ENCODE measurements at places on chromosomes 12 and 14.

DNA sequence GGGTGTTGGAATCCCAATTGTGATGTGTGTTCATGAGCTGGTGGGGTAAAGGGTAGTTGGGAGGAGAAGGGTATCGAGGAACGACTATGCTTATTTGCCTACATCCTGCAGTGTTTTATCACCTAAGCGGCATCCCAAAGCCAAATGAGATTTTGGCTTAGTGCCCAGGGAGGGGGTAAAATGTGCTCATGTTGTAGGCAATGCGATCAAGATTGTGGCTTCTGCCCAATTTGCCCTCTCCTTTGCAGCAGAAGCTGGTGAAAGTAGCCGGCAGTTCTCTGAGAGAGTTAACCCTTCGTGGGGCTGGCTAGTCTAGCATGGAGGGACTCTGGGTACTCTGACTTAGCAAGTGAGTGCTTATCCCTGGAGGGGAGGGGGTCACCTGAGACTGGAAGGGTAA is 753 bp downstream of the RPH3A start:
- no peak for DNase-seq

DNA sequence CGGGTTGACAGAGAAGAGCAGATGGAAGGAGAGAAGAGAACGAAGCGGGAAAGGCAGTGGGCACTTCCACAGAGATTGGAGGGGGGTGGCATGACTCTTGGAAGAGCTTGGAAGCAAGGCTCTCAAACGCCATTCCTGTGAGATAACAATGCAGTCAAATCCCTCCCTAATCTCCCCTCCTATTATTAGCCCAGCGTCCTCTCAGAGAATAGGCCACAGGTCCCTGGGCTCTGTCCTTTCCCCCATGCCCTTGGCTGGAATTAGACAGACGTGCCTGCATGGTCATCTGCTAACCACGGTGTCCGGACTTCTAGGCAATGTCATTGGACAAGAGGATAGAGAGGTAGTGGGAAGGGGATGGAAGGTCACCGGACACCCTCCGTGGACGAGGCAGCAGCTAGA is 8.0 kb upstream of the MYH7 start:
- DNase-seq, result no peak

- DNase-seq, result no peak
These were observed 30.7 kb downstream of the OTOGL start for GRCh38 chr12:80129895-80130530.

DNA sequence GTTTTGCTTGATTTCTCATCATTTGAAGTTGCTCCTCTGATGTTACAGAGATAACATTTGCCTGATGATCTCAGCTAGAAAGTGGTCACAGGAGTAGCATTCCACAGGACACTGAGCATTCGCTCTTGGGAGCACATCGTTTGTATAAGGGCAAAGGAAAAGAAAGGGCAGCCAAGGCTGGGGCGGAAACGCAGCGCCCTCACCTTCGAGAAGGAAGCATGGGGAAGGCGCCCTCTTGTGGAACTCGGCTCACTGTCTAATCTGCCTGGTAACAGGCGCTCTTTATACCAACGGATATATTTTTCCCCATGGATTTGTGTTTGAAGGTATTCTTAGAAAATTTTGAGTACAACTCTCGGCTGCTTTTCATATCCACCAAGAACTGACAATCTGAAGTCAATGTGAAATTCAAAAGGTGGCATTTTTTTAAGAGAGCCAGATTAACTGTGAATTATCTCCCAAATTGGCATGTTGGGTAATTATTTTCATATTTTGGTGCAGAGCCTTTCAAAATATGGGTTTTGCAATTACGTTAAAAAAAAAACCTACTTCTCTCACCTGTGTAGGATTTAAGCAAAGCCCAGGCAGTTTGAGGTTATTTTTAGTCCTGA is 172.7 kb downstream of the CAND1 start:
- DNase-seq, result no peak

DNA sequence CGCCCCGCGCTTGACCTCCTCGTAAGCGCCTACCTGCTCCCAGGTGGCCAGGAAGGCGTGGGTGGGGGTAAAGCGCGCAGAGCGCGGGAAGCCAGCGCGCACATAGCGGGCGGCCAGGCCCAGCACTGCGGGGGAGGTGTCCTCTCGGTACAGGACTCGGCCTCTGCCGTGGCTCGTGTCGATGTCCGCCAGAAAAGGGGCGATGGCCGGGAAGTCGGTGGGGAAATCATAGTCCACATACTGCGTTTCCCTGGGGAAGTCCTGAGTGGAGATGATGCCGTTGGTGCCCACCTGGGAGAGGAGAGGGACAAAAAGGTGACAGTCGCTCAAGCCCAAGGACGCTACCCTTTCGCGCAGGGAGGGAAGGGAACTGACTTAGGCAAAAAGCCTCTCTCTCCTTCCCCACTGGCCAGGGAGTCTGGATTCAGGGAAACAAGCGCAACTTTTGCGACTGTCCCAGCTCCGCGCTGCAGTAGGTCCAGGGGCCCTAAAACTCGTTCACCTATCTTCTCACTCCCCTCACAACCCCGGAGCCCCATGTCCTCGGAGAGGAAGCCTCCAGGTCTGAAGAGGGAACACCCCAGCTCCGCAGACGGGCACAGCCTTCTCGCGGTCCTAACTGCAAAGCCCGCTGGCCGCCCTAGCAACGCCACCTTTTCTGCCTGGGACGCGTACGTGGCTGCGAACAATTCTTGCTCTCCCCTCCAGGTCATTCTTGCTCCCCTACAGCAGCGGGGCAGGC is 815 bp downstream of the NID2 start:
- DNase-seq, result no peak

- no peak for DNase-seq
These were observed 121.3 kb upstream of the NUDT4 start for GRCh38 chr12:93256256-93256969.

DNA sequence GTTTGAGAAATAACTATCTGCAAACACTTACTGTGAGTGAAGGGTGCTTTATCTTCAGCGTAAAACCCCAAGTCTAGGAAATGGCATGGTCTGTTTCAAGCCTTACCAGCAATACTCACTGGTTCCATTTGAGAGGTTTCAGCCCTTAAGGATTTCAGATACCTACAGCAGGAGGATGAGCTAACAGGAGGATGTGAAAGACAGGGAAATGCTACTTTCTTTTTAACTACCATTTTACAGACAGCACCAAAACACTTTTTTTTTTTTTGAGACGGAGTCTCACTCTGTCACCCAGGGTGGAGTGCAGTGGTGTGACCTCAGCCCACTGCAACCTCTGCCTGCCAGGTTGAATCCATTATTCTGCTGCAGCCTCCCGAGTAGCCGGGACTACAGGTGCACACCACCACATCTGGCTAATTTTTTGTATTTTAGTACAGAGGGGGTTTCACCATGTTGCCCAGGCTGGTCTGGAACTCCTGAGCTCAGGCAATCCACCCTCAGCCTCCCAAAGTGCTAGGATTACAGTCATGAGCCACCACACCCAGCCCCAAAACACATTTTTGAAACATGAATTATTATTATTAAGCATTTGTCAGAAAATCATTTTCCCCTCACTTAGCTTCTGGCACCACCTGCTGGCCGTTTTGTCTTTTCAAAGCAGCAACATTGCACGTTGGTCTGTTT is 4.6 kb downstream of the MTRFR start:
- DNase-seq, result no peak

DNA sequence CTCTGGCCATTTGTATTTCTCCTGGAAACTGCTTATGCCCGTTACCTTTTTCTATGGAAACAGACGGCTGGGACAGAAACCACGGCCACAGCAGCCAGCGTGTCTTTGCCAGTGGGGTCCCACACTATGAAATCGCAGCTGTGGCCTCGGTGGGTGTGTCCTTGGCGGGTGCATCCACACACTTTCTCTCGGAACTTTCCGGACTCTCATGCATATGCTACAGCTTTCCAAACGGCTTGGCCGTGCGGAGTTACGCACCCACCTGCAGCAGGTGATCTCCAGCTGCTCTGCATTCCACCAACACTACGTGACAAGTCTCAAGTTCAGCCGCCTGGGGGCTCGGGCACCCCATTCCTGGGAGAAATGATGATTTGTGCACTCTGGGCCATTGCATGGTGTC is 1.3 kb upstream of the BTBD6 start:
- DNase-seq, result no peak

GRCh38 chr12:71475280-71475679 is 35.7 kb downstream of the LGR5 start:
- no peak for DNase-seq

- no peak for DNase-seq
These were observed 574 bp downstream of the GLRX5 start for GRCh38 chr14:95535226-95536021.

DNA sequence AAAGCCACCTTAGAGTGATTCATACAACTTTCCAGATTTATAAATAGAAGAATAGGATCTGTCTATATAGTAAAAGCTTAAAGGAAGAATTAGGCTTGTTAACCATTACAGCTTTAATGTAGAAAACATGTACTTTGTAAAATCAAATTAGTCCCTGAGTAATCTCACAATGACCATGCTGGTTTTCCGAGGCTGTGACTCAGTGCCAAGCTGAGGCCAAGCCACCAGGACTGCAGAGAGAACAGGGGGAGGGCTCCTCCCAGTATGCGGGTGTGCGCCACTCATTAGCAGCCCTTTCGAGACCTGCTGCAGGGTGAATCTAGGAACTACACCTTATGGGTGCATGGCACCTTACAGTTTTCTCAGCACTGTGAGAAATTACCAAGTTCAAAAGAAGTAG is 167.0 kb downstream of the EFCAB11 start:
- no peak for DNase-seq

DNA sequence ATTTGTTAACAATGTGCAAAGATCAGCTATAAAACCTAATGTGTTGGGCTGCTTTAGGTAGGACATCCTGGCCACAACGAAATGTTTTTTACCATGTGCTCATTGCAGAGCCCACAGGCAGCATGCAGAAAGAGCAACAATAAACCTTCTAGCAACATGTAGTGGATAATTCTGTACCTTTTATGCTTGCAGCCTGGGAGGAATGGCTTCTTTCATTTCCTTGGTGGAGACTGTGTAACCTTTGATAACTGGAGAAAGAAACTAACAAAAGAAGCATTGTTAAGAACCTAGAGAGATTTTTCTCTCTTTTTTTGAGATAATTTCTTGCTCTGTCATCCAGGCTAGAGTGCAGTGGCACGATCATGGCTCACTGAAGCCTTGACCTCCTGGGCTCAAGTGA is 225.5 kb upstream of the PRICKLE1 start:
- DNase-seq, result no peak

DNA sequence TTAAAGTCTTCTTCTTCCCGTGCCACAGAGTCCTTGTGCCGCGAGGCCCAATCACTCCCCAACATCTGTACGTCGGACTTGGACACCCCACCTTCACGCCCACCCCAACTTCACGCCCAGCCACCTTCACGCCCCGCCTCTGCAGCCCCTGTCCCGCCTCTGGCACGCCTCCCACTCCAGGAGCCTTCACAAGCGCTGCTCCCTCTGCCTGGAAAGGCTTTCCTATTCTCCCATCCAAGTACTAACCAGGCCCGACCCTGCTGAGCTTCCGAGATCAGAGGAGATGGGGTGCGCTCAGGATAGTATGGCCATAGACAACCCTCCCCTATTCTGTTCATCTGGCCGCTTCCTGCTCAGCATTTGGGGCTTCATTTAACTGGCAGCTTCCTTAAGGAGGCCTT is 17.3 kb upstream of the EIF5 start:
- DNase-seq, result no peak

GRCh38 chr12:1640328-1641234 is 11.6 kb downstream of the WNT5B start:
- no peak for DNase-seq

- DNase-seq, result no peak
These were observed 110.6 kb downstream of the SYNE2 start for GRCh38 chr14:63963439-63963838.

DNA sequence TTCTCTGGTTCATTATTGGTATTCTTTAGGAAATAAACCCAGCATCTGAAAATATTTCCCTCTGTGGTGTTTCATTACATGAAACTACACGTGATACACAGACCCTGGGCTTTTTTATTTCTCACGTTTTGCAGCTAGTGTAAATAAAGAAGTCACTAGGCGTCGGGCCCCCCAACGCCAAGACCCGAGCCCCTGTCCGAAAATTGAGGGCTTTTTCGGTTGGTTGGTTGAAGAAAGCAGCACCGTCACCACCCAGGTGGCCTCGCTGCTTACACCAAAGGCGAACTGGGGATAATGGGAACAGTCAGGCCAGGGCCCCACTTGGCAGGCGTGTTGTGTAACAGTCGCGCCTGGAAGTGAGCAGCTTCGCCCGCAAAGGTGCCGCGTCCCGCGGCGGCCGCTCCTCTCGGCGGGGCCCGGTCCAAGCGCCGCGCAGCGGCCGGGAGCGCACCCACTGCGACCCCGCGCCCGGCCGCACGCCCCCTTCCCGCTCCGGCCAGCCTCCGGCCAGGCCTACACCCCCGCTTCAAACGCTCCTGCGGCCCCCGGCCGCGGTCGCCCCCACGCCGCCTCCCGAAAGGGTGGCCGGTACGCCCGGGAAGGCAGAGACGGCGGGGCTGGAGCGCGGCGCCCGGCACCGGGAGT is 1.2 kb downstream of the DUSP16 start:
- DNase-seq, result no peak

DNA sequence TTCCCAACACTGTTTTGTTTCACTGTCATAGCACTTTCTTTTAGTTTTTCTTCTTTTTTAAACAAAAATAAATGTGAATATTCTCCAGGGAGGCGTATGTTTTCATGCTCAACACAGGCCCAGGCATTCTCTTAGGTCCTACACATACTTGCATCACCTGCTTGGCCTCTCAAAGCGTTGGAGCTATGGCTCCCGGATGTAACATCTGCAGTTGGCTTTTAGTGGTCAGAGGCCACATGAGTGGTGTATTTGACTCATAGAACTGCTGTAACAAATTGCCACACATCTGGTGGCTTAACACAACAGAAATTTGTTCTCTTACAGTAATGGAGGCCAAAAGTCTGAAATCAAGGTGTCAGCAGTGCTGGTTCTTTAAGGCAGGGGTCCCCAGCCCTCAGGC is 44.6 kb upstream of the VRK1 start:
- DNase-seq, result no peak

DNA sequence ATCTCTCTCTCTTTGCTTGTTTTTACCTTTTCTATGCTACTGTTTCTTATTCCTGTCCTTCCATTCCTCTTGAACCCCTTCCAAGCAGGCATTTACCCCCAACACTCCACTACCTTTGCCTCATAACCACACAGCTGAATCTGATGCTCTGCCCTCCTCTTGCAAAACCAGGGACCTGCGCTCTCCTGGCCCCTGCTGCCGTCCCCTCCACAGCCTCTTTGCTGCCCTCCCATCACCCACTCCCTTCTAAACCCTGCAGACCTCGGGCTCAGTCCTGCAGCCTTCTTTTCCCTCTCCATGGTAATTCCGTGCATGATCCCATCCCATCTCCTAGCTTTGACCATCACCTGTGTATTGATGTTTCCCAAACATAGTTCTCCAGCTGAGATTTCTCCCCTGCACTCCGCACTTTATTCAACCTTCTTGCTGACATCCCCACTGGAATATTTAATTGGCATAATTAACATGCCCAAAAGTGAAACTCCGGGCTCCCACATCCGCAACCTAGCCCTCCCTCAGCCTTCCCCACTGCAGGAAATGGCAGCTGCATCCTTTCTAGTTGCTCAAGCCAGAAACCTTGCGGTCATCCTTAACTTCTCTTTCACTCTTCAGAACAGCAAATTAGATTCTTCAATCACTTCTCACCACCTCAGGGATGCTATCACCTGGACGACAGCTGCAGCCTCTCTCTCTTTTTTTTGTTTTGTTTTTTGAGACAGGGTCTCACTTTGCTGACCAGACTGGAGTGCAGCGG is 16.0 kb downstream of the FIGNL2 start:
- no peak for DNase-seq

All from GM12864 (cell line).